Right renal pelvis (tissue), 4 donors: ENCODE measurements at places on chromosomes 5 and 9.
A peak's percentile ranks its signal among the peaks of the same experiment; 100 is the strongest.

DNA sequence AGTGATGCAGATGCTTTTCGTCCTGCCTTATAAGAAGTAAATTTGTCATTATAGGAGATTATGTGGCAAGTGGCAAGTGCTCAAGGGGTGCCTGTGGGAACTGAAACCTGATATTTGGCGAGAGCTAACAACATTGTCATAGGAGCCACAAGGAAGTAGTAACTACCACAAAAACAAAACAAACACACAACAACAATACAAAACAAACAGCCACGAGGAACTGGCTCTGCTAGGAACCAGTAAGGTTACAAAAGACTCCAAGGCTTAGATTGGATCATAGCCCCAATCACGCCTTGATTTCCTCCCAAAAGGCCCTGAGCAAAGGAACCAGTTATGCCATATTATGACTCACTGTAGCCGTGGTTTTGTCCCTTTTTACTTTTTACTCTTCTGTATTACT, 1045.2 kb downstream of the CDH12 start:
- DNase-seq: no peak

- DNase-seq: no peak
Observed at GRCh38 chr5:117488976-117489500, 914.4 kb upstream of the SEMA6A start.

DNA sequence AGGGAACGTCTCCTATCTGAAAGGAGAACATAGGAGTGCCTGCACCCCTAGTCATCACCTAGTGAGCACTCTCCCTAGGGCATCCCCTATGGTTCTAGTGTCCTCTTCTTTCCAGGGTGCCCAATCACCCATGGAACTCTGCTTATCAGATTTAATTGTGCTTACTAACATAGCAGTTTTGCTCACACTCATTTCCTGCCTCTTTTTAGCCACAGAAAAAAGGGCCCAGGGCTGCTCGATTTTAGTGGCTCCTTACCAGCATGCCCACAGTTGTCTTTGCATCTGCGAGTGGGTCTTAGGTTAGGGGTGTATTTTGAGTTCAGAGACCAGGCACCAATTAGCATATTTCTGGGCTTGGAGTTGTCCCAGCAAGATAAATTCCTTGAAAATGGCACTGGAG, 1110.2 kb downstream of the TAF11L14 start:
- DNase-seq: no peak

GRCh38 chr5:113087976-113088514, 111.4 kb downstream of the DCP2 start:
- peak; percentile 51 for DNase-seq

DNA sequence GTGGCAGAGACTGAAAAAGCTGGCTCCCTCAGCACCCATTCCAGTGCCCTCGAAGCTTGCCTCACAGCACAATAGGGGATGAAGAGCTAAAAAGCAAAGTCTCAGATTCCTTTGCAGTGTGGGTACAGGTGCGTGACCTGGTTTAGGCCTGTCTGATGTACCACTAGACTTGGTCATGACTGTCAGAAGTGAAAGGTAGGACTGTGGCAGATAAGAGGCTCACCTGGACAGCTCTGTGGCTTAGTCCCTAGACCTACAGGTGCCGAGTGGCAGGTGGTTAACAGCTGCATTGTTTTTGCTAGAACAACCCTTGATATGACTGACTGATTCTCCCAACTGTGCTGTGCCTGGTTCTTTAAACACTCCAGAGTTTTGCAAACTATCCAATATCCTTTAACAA, 14.7 kb upstream of the SFXN1 start:
- DNase-seq: no peak

- no peak for DNase-seq
Observed at GRCh38 chr5:4572311-4573100, 567.6 kb upstream of the ADAMTS16 start.

- DNase-seq: no peak
Observed at GRCh38 chr5:81751836-81752643, 1.1 kb upstream of the SSBP2 start.

GRCh38 chr5:39370555-39371366, 6.5 kb upstream of the C9 start:
- no peak for DNase-seq

DNA sequence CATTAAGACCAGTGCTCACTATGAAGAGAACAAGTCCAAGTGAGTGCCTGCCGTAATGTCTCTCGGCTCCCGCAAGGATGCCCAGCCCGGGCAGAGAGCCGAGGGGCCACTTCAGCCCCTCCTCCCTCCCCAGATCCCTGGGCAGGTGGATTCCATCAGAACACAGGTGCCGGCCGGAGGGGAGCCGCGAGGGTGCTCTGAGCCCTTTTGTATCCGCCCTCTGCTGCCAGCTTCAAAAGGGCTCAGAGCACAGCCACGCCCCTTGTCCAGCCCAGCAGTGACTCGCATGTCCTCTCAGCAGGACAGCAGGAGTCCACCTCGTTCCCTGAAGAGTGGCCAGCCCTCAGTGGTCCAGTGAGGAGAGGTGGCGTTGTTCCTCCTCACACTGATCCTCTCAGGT, 43.9 kb downstream of the CYFIP2 start:
- no peak for DNase-seq

- no peak for DNase-seq
Observed at GRCh38 chr9:87263291-87263690, 234.4 kb upstream of the DAPK1 start.

- DNase-seq: no peak
Observed at GRCh38 chr5:163489055-163489744, 16.2 kb upstream of the MAT2B start.

DNA sequence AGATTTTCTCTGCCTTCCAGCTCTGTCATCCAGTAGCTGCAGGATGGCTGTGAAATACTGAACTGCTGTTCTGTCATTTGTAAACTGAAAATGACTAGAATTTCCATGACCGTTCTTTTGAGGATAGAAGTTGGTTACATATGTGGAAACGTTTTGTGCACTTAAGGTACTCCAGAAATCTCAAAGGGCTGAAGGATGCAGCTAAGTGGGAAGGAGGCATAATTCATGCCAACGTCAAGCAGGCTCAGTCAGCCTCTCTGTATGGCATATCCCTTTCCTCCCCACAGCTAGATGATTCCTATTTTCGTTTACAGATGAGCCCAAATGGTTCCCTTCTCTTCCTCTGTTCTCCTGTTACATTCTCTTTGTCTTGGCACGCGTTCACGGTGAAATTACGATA, 257.6 kb downstream of the FBXL7 start:
- no peak for DNase-seq

DNA sequence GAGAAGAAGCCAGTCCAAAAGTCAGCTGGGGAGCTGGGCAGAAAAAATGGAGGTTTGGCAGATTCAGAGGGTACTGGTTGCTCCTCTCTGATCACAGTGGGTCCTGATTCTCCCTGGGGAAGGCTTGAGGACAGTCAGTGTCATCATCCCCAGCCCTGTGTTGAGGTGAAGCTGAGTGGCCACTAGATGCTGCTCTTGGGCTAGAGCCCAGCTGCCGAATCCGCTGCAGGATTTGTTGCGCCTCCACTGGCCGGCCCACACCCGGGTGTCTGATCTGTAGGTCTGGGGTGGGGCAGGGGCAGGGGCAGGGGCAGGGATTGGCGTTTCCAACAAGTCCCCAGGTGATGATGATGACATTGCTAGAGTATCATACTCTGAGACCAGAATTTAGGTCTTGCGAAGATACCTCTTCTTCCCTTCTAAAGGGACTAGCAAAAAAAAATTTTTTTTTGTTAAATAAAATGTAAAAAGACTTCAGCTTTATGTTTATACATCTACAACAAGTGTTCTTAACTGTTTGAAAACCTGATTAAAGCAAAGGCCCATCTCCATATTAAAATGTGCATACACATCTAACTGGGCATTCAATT, 106.8 kb downstream of the PDE6A start:
- no peak for DNase-seq

GRCh38 chr9:104795857-104796256, 31.9 kb downstream of the NIPSNAP3B start:
- no peak for DNase-seq

DNA sequence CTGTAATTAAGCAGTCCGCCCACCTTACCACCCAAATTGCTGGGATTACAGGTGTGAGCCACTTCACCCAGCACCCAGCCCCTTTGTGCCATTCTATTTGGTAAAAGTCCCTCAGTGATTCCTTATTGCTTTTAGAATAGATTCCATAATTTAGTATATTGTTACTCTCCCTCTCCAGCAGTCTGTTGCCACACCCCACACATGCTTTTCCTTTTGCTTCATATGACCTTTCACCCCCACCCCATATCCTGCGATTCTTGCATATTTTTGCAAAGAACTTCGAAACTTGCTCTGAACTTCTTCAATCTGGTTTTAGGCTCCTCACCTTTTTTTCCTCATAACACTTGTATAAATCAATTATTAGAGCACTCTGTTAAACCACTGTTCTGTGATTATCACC, 100.2 kb downstream of the MTREX start:
- no peak for DNase-seq

- no peak for DNase-seq
Observed at GRCh38 chr9:101995231-101995630, 256.8 kb upstream of the GRIN3A start.

GRCh38 chr9:36135741-36136271, 727 bp upstream of the GLIPR2 start:
- DNase-seq: no peak

GRCh38 chr9:82539856-82540579, 522.9 kb downstream of the RASEF start:
- no peak for DNase-seq

GRCh38 chr5:111738118-111738517, 18.9 kb downstream of the NREP start:
- no peak for DNase-seq

DNA sequence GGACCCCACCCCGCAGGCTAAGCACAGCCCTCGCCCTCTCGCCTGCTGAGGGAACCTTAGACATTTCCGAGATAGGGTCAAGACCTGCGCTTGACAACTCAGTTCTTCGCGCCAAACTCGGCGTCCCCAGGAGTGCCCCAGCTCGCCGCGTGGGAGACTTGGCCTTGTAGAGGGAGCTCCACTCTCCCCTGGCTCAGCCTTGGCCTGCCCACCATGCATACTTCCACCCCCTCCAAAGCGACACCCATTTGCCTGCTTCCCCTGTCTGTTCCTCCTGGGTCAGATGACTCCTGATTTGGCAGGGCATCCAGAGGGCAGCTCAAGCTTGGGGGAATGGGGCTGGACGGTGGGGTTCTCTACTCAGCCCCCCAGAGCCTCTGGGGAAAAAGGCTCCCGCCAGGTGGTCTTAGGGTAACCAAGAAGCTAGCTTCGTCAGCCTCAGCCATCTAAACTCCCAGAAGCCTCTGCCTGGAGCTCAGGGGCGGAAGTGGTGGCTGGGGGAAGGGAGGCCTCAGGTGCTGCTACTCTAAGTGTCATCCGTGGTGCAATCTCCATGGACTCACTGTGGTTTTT, 560 bp downstream of the DOCK2 start:
- DNase-seq: no peak

- DNase-seq: peak; percentile 43
Observed at GRCh38 chr5:88889189-88890069, 6.4 kb upstream of the MEF2C start.

DNA sequence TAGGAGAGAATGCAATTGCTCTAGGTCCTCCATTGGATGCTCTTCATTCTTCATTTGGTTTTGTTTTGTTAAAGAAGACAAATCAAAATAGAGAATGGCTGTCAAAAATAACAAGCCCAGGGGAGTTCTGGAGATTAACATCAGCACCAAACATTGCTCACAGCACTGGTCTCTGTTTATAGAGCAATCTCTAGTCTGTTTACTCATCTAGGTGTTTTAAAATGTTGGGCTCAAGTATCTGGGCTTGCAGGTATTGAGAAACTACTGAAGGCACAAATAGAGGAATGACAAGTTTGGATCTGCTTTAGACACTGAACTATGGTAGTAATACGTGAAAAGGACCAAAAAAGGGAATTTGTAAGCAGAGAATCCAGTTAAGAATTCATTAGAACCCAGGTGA, 77.0 kb upstream of the TMC1 start:
- DNase-seq: no peak

DNA sequence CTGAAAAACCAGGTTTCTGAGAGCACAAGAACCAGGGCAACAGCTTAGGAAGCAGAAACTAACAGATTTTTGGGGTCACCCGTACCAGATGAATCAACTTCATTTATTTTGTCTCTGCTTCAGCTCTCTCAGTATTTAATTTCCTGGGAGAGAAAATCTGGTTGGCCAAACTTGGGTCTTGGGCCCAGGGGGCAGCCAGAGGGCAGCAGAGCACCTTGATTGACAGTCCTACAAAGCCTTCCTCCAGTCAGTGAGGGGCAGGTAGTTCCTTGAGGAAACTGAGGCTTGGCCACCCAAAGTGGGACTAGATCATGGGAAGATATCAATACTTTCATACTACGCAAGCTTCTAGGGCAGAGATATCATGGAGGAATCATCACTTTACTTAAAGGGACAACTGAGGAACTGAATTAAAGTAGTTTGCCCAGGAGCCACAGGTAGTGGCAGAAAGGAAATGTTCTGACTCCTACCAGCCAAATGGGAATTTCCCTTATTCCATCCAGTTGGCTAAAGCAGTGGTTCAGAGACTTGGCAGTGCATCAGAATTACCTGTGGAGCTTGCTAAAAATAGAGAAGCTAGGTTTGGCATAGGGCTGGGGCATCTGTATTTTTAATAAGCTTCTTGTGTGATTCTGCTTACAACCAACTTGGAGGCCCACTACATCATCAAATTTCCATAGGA, 21.5 kb upstream of the ARHGAP26 start:
- DNase-seq: no peak

- DNase-seq: no peak
Observed at GRCh38 chr5:31936683-31937082, 237.4 kb downstream of the GOLPH3 start.

- peak; percentile 28 for DNase-seq
Observed at GRCh38 chr9:33852216-33852826, 35.4 kb downstream of the UBE2R2 start.

DNA sequence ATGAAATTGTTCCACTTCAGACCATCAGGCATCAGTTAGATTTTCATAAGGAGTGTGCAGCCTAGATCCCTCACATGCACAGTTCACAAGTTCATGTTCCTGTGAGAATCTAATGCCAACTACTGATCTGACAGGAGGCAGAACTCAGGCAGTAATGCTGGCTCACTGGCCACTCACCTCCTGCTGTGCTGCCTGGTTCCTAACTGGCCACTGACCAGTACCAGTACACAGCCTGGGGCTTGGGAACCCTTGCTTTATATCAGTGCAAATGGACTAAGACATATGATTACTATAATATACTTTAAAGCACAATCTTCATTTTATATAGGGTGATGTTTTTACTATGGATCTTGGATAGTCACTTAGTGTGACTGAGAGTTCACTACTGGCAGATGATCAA, 259.2 kb downstream of the SLCO4C1 start:
- no peak for DNase-seq

DNA sequence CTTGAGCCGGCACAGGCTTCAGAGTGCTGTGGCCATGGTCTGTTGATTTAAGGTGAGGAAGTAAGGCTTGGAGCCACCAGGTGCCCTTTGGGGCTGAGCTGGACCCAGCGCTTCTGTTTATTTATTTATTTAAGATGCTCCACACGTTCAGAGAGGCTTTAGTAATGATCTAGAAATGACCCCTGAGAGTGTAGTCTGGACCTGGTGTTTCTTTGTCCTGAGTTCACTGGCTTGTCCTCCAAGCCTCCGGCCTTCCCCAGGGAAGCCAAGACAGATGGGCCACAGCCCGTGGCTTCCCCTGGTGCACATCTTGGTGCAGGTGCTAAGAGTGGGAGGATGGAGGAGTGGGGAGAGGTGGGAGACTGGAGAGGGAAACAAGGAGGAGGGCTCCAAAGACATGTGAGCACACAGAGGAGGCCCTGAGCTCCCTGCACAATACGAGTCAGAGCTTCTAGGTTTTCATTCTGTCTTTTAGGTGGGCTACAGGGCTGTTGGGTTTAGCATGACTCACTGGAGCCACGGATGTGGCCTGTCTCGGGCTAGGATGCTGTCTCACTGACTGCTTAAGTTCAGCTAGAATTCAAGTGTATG, 56.9 kb downstream of the AHRR start:
- DNase-seq: no peak
